Activated effector memory CD4-positive, alpha-beta T cell treated with anti-CD3 and anti-CD28 coated beads, Interleukin-2, amount 50 U/mL, for 16 hours (primary cell): ENCODE measurements at places on chromosomes 1 and 21.

DNA sequence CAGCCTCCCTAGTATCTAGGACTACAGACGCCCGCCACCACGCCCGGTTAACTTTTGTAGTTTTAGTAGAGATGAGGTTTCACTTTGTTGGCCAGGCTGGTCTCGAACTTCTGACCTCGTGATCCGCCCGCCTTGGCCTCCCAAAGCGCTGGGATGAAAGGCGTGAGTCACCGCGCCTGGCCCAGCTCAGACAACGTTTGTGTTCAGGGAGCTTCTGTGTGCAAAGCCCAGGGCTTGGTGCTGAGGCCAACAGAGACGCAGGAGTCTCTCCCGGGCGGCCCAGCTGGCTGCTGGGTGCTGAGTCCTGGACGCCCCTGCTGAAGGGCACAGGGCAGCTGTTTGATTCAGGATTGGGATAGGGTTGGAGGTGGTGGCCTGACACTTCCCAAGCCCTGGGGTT lies 3.0 kb downstream of the PRKCZ start:
- no peak for DNase-seq

- no peak for DNase-seq
Observed at GRCh38 chr21:35136106-35136505, 87.0 kb upstream of the RUNX1 start.

DNA sequence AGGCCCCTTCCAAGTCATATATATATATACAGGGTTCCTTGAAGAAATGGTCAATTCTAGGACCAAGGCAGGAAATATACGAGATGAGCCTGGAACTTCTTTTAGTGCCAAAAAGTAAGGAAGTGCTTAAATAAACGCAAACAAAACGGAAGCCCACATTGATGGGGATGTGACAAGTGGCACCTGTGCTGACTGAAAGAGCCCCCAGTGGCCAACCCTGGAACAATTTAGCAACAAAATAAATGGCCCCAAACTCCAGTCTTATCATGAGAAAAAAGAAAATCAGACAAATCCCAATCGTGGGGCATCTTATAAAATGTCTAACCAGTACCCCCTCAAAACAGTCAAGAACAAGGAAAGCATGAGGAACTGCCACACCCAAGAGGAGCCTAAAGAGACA lies 17.7 kb downstream of the PLA2G5 start:
- no peak for DNase-seq

DNA sequence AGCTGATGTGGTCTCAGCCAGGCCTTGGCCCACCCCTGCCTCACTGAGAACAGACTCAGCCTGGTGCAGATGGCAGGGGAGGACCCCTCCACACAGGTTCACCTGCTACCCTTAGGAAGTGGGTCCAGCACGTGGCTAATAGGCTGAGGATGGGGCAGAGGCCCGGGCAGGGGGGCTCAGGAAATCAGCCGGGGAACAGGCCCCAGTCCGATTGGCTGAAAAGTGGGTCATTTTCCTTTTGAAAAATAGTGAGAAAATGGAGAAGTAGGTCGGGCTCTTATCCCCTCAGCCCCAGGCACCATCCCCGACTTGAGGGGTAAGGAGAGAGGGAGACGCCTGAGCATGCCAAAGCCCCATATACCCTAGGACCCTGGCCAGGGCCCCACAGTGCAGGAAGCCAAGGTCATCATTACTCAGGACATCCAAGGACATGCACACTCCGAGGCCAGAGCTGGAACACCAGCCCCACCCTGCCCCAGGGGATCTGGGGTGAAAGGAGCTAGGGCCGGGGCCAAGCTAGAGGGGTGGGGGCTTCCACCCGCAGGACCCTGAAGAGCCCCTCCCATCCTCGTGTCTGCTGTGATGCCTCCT lies 11.0 kb downstream of the DLGAP3 start:
- no peak for DNase-seq

DNA sequence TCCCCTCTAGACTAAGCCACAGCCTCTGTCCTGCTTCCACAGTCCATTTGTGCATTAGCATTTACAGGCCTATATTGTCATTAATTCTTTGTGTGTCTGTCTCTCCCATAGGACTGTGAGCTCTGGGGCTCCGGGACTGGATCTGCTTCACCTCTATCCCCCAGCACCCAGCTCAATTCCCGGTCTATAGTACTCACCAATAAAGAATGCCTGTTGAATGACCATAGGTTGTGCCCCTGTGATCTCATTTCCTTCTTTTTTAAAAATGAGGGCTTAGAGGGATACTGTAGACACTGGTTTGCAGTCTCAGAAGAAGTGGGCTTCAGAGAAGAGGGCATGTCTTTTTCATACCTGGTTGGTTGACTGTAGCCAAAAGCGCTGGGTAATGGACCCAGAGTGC lies 8.8 kb upstream of the POU3F1 start:
- no peak for DNase-seq

GRCh38 chr1:19969898-19970660 lies 9.3 kb downstream of the PLA2G2A start:
- no peak for DNase-seq

GRCh38 chr1:83508485-83509151 lies 490.3 kb downstream of the TTLL7 start:
- peak; percentile 64 for DNase-seq

DNA sequence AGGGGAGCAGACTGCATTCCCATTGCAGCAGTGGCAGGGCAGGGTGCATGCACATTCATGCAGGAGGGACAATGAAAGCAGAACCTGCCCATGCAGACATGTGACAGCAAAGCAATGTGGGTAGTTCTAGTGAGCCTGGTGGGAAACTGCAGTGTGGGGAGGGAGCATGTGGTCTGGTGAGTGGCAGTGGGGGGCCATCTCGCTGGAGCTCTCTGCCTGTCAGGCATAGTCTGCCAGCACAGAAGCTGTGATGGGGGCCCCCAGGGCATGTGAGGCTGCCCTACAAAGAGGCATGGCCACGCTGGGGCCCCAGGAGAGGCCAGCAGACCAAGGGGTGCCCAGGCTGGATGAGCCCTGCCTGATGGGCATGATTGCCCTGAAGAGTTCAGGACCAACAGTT lies 579.7 kb downstream of the PTPRC start:
- no peak for DNase-seq

DNA sequence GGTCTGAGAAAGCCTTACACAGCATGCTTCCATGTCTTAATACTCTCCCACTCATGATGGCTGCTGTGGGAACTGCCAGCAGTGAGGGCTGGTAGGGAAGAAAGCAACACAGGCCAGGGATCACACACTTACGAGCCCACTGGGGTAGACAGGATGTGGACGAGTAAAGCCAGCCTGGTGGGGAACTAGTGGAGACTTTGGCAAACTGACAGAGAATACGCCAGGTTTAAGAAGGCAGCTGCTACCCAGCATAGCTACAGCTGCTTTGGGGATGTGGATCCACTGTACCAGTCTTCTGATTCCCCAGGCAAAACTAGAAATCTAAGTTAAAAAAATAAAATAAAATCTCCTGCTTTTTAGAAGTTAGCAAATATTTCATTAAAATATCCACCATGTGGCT lies 664.0 kb downstream of the SMYD3 start:
- DNase-seq, result no peak

GRCh38 chr21:32448803-32449594 lies 36.5 kb downstream of the EVA1C start:
- DNase-seq, result no peak

DNA sequence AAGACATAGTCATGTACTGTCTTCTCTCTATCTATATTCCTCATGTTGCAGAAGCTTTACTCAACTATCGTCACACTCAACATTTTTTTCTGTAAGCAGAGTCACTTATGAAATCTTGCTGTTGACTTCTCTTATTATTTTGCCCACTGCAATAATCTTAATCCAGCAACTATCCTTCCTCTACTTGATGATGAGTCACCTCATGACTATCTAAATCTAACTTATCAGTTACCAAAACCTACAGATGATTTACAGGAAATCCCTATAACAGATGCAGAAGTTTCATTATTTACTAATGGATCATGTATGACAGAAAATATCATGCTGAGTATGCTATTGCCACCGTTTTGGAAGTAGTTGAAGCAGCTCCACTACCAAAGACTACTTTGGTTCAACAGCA lies 378.9 kb downstream of the DUSP10 start:
- no peak for DNase-seq

- no peak for DNase-seq
Observed at GRCh38 chr1:213008564-213008963, 7.1 kb downstream of the ANGEL2 start.

GRCh38 chr1:42730988-42731387 lies 9.0 kb downstream of the CLDN19 start:
- peak; percentile 77 for DNase-seq

GRCh38 chr1:223269006-223269405 lies 95.0 kb downstream of the SUSD4 start:
- DNase-seq, result no peak

GRCh38 chr1:21129407-21129806 lies 47.3 kb downstream of the EIF4G3 start:
- no peak for DNase-seq

GRCh38 chr1:47792779-47793178 lies 204.4 kb downstream of the TRABD2B start:
- no peak for DNase-seq

GRCh38 chr1:74388855-74389254 lies 123.6 kb downstream of the LRRC53 start:
- no peak for DNase-seq

DNA sequence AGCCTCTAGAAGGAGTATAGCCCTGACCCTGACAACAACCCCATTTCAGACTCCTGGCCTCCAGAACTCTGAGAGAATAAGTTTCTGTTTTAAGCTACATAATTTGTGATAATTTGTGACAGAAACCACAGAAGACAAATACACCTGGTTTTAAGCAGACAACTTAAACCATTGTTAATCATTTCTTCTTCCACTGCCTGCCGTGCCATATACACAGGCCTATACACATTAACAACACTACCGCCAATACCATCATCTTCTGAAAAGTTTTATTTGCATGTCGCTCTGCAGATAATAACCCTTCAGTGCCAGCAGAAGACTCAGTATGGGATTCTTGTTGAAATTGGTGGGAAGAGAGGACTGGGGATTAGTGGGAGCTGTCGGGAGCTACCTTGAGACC lies 39.9 kb upstream of the KRTAP19-8 start:
- DNase-seq, result no peak

DNA sequence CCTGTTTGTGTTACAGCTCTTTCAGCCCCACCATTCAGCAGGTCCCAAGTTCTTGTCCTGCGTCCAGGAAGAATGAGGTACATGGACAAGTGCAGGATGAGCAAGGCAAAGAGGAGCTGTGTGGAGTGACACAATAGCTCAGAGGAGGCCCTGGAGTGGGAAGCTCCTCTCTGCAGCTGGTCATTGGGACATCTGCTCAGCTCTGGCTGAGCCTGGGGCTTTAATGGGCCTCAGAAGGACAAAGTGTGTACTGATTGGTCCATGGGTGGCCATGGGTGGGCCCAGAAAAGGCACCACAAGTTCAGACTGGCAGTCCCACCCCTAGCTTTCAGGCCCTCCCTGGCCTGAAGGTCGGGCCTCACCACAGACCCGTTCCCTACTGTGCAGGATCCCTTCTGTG lies 14.7 kb upstream of the HYI start:
- no peak for DNase-seq

GRCh38 chr1:17895986-17896385 lies 140.9 kb downstream of the ACTL8 start:
- DNase-seq, result peak; percentile 37

DNA sequence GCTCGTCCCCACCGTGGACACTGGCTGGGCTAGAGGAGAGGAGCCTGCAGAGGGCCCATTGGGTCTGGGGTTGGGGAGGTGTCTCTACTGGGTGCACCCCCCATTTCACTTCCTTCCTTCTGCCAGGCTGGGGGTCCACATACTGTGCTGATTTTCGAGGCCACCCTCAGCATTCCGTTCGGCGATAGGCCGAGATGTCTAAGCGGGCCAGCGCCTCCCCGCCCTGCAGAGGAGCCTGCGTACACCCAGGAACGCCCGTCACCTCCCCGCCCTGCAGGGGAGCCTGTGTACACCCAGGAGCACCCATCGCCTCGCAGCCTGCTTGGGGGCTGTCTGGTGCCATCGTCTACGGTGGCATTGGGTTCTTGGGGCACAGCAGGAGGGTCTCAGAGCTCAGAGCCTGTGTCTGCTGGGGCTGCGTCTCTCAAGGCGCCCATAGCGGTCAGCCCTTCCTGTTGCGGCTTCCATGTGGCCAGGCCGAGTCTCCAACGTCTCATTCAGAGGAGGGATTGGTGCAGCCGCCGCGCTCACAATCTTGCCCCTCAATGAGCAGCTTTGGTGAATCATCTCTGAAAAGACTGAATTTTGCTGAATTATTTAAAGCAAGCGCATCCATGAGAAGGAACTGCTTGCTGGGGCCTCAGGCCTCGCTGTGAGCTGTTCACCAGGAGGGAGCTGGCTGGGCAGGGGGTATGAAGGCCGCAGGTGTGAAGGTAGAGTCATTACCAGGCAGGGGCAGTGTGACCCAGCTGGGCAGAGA lies 30.7 kb upstream of the AGPAT3 start:
- DNase-seq, result no peak

- no peak for DNase-seq
Observed at GRCh38 chr1:28703629-28704028, 33.1 kb upstream of the YTHDF2 start.

- DNase-seq, result no peak
Observed at GRCh38 chr1:208525417-208525816, 281.2 kb upstream of the PLXNA2 start.

- DNase-seq, result no peak
Observed at GRCh38 chr1:24302209-24302611, 16.9 kb upstream of the GRHL3 start.

DNA sequence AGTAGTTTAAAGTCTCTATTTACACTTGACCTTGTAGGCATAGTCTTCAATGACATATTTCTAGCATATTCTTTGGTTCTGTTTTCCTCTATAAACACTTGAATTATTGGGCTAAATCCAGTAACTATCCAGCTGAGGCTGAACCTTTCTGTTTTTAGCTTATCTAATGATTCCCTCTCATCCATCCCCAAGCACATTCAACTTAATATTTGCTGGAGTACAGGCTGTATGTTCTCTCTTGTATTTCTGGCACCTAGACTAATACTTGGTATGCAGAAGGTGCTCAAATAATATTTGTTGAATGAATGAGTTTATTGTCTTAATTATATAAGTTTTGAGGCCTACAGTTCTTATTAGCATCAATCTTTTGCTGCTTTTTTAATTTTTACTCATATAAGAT lies 88.7 kb downstream of the RABGAP1L start:
- no peak for DNase-seq

GRCh38 chr1:100152271-100152670 lies 19.3 kb downstream of the TRMT13 start:
- DNase-seq, result no peak

- no peak for DNase-seq
Observed at GRCh38 chr1:2932671-2933350, 88.5 kb upstream of the ACTRT2 start.
